ENCODE measurements at places on chromosomes 5 and 9. TPM values are rescaled to one million over a fixed set of nuclear protein-coding genes. Genes with fewer than 3 reads are reported as not detected.

GPR21 gene
- not detected for total RNA-seq

AFAP1L1 gene
- 6.3 TPM for total RNA-seq

SHC3 gene
- total RNA-seq, result 0.80 TPM

MARVELD2 gene
- 2.1 TPM for total RNA-seq

TAF11L5 gene
- not detected for total RNA-seq

IRX4 gene
- 0.29 TPM for total RNA-seq

DDX4 gene
- 0.02 TPM for total RNA-seq

OLFML2A gene
- total RNA-seq, result 18.2 TPM

LVRN gene
- total RNA-seq, result not detected

CDC20B gene
- total RNA-seq, result 0.16 TPM

All from A549 treated with CpdA at 1 μM for 4 hours (cell line).